Myometrial cell (primary cell): ENCODE measurements at places on chromosomes 1 and 21. TPM values are rescaled to one million over a fixed set of nuclear protein-coding genes. Genes with fewer than 3 reads are reported as not detected.

Gene DUSP23
- 15.8 and 17.0 TPM in 2 replicates for total RNA-seq

Gene ZNF684
- 0.86 and 6.6 TPM in 2 replicates for total RNA-seq

Gene TMPRSS2
- total RNA-seq = not detected in 2 replicates

Gene PEAR1
- total RNA-seq = 14.7 and 17.9 TPM in 2 replicates

Gene NCAM2
- total RNA-seq = 0.89 and 1.2 TPM in 2 replicates

Gene OR6N1
- not detected in 2 replicates for total RNA-seq

Gene SPATA1
- not detected in 2 replicates for total RNA-seq

Gene PRDX6
- 502 TPM in 2 replicates for total RNA-seq

Gene ABCA4
- under 0.01 TPM in 2 replicates for total RNA-seq
